Esophagus squamous epithelium (tissue), 5 donors: ENCODE measurements at places on chromosomes 7 and 10. TPM values are rescaled to one million over a fixed set of nuclear protein-coding genes. Genes with fewer than 3 reads are reported as not detected.

The PSD gene
- total RNA-seq = 0.22 TPM

The NPSR1 gene
- not detected for total RNA-seq

The ZNF316 gene
- total RNA-seq = 27.8 TPM

The NHLRC2 gene
- 14.1 TPM for total RNA-seq

The DLX6 gene
- total RNA-seq = not detected

The NRAP gene
- total RNA-seq = not detected

The AQP1 gene
- total RNA-seq = 159 TPM

The VAX1 gene
- not detected for total RNA-seq

The CEP55 gene
- total RNA-seq = 6.7 TPM

The MMS19 gene
- total RNA-seq = 69.0 TPM

The KAZALD1 gene
- total RNA-seq = 1.4 TPM

The FXYD4 gene
- not detected for total RNA-seq

The FKBP6 gene
- not detected for total RNA-seq

The CLRN3 gene
- not detected for total RNA-seq

The TET1 gene
- 0.15 TPM for total RNA-seq

The HTR5A gene
- not detected for total RNA-seq

The SMO gene
- total RNA-seq = 10.1 TPM

The DGKB gene
- total RNA-seq = 0.23 TPM

The CYP26C1 gene
- 0.19 TPM for total RNA-seq
